Naive thymus-derived CD4-positive, alpha-beta T cell (primary cell): ENCODE measurements at places on chromosomes 5 and 9. TPM values are rescaled to one million over a fixed set of nuclear protein-coding genes. Genes with fewer than 3 reads are reported as not detected.

DNA sequence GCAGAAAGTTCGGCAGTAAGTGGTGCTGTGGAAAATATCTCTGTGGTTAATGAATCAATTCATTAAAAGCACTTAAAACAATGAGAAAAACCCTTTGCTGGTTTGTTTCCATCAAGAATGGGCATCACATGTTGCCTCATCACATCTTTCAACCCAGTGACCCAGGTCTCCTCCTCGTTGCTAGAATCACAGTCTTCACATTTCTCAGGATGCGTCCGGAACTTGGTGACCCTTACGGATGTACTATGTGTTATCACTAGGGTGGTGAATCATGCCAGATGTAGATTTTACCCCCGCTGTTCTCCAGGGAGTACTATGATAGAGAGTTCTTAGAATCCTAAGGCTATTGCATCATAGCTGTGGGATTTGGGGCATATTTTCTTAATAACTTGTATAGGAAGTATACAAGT, 217.9 kb upstream of the KLF4 start:
- no peaks in the 10 kb centered on the region for H3K4me1 ChIP-seq
- no peaks in the 10 kb centered on the region for H3K27me3 ChIP-seq
- no peak for DNase-seq
- H3K27ac ChIP-seq, result no peak overlapping the region
- no peak overlapping the region for H3K4me3 ChIP-seq
- no peaks in the 10 kb centered on the region for H3K36me3 ChIP-seq

- DNase-seq, result no peak
- no peaks in the 10 kb centered on the region for H3K27me3 ChIP-seq
- H3K4me3 ChIP-seq, result no peak overlapping the region
- no peaks in the 10 kb centered on the region for H3K4me1 ChIP-seq
- no peak overlapping the region for H3K27ac ChIP-seq
- no peaks in the 10 kb centered on the region for H3K36me3 ChIP-seq
These were observed 1006.4 kb upstream of the CTNND2 start for GRCh38 chr5:12910641-12911040.

DNA sequence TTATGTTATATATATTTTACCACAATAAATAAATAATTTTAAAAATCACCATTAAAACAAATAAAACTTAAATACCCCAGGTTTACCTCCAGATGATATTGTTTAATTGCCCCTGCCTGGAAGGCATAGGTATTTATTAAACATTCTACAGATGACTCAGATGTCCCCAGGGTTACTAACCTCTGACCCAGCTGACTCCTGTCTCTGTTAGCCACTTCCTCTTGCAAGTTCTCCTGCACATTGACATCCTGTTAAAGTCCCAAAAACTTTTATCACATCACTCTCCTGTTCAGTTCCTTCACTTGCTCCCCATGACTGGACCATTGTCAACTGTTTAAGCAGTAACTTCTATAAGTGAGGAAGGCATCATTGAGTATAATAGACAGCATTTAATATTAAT, 37.0 kb upstream of the RAB3C start:
- H3K4me3 ChIP-seq, result no peak overlapping the region
- no peaks in the 10 kb centered on the region for H3K27me3 ChIP-seq
- no peaks in the 10 kb centered on the region for H3K36me3 ChIP-seq
- DNase-seq, result no peak

GRCh38 chr5:75965292-75965691, 117.9 kb upstream of the SV2C start:
- no peak overlapping the region for H3K27ac ChIP-seq
- H3K36me3 ChIP-seq, result no peaks in the 10 kb centered on the region
- H3K4me3 ChIP-seq, result no peak overlapping the region
- H3K4me1 ChIP-seq, result no peaks in the 10 kb centered on the region

DNA sequence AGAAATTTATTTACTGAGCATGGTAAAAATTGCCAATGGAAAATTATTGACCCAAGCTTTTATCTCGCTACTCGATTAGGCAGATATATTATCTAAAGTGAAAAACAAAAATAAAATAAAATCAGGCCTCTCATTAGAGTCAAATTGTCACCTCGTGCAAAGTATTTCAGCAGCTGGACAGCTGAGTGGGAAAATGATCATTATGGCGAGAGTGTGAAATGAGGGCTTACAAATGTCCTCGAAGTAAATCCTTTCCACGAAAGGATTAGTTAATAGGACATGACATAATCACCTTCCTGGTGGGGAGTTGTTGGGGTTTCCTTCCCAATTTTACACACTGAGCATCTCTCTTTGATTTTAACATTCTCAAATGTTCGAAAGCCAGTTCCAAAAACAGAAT, 5.4 kb upstream of the DPYSL3 start:
- no peak overlapping the region for H3K4me3 ChIP-seq
- H3K27me3 ChIP-seq, result no peaks in the 10 kb centered on the region
- no peak overlapping the region for H3K27ac ChIP-seq
- DNase-seq, result no peak
- no peaks in the 10 kb centered on the region for H3K36me3 ChIP-seq
- H3K4me1 ChIP-seq, result no peaks in the 10 kb centered on the region

DNA sequence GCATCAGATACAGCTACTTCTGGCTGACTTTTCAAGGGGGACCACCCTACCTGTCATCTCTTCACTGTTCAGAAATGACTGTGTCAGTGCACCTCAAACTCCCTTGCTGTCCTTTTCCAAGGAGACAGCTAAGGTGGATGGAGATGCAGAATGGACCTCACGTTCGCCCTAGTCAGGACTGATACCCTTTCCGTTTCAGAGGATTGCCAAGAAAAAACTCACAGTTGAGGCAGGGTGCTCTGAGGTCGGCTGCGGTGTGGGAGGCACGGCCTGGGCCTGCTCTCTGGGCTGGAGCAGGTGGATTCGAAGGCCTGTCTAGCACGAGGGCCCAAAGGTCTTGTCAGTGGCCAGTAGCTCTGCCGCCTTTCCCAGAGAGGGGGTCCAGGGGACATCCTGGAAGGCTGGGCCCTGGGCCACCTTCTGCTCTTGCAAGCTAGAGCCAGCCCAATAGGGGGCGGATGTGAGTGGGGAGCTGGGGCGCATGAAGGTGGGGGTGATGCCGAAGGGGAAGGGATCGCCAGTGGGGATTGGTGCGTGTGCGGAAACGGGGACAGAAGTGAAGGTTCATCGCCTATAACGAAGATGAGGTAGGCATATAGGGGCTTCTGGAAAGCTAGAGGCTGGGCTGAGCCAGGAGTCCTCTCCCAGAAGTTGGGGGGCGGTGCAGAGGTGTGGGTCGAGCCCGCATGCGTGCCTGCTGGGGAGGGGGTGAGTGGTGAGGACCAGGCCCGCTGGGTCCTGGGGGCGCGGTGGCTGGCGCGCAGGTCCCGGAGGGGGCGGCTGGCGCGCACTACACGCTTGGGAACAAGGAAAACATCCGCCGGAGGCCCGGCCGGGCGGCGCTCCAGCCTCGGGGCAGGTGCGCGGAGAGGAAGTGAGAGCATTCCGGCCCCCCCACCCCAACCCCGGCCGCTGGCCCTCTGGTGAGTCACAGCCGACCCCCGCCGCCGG, 2.5 kb upstream of the MSMP start:
- peak overlapping the region; percentile 92 for H3K4me3 ChIP-seq
- peaks cover 9% of the 10 kb centered on the region for H3K36me3 ChIP-seq
- H3K27me3 ChIP-seq, result no peaks in the 10 kb centered on the region
- H3K27ac ChIP-seq, result peak overlapping the region; percentile 82
- peaks cover 6% of the 10 kb centered on the region for H3K4me1 ChIP-seq

Gene SEMA5A
- total RNA-seq, result 0.03 and 0.41 TPM in 2 replicates

Gene ANKRD18A
- 8.5 TPM for total RNA-seq
